Natural killer cell (primary cell): ENCODE measurements at places on chromosomes 1 and 21.

DNA sequence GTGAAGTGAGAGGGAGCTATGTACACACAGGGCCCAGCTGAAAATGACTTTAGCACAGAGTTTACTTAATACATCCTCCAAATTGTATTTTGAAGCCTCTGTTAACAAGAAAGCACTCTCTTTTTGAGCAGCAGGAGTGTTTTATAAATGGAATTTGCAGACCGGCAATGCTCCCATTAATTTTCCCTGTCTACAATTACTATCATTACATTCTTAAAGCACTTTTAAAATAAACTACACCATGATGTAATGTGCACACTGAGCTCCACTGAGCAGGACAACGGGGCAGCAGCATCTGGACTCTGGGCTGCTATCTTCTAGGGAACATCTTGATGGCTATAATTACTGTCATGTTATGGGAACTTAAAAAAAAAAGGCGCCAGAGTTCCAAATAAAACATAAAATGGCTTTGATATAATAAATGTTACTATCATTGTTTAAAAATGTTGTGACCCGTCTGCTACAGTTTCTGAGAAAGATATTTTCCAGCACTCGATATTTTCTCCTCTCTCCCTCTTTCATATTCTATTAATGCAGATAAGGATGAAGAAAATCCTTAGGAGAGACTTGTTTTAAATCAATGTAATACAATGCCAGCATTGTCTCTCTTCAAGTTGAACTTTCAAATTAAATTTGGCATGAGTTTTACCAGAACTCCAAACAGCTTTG lies 150.9 kb downstream of the HLX start:
- no peaks in the 10 kb centered on the region for H3K36me3 ChIP-seq
- no peak overlapping the region for H3K4me3 ChIP-seq
- no peaks in the 10 kb centered on the region for H3K4me1 ChIP-seq

DNA sequence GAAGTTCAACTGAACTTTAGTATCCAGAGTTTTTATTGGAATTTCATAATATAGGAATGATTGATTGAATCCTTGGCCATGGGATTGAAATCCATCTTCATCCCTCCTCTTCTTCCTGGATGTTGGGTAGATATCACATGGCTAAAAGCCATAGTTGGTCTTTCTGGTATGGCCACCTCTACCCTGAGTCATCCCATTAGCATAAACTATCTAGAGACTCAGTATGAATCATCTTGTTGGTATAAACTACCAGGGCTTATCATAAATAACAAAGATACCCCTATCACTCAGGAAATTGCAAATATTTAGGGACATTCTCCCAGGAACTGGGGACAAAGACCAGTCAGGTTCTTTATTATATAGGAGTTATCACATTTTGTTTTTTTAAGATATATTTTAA lies 21.2 kb upstream of the ZP4 start:
- H3K36me3 ChIP-seq, result no peaks in the 10 kb centered on the region
- no peaks in the 10 kb centered on the region for H3K4me1 ChIP-seq
- DNase-seq, result no peak
- no peak overlapping the region for H3K27ac ChIP-seq

GRCh38 chr1:81582467-81582986 lies 218.2 kb upstream of the ADGRL2 start:
- no peaks in the 10 kb centered on the region for H3K4me1 ChIP-seq
- H3K27ac ChIP-seq, result no peak overlapping the region
- H3K4me3 ChIP-seq, result no peak overlapping the region

- H3K4me3 ChIP-seq, result no peak overlapping the region
- no peak for DNase-seq
- peaks cover 8% of the 10 kb centered on the region for H3K36me3 ChIP-seq
- no peaks in the 10 kb centered on the region for H3K27me3 ChIP-seq
- no peaks in the 10 kb centered on the region for H3K4me1 ChIP-seq
- H3K27ac ChIP-seq, result no peak overlapping the region
Measured at GRCh38 chr1:108140177-108140576, 60.0 kb downstream of the SLC25A24 start.

DNA sequence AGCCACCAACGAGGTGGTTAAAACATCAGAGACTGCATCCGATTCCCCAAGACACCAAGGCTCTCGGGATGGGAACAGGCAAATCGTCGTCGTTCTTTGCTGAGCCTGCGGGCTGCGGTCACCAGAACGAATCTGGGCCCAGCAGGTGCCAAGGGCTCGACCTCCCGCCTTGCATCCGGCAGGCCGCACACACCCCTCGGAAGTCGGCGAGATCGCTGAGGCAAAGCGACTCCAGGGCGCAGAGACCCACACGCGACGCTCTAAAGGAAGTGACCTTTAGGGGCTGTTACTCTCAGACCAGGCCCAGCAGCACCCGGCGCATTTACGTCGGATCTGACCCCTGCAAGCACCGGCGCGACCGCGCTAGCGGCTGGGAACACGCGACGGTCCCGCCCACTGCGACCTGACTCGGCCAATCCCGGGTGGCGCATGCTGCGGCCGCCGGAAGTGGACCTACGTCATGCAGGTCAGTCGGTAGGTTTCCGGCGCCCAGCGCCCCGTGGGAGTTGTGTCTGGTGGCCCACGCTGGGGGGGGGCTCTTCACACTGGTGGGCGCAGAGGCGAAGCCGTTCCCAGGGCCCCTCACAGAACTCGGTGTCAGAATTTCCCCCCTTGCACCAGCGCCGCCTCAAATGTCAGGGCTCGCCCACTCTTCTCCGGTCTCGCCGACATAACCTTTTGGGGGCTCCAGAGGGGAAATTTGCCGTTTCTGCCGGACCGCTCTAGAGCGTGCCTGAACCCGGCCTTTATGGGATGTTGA lies 7.5 kb upstream of the PARK7 start:
- H3K27ac ChIP-seq, result peak overlapping the region; percentile 98
- peaks cover 20% of the 10 kb centered on the region for H3K4me1 ChIP-seq
- no peaks in the 10 kb centered on the region for H3K36me3 ChIP-seq

DNA sequence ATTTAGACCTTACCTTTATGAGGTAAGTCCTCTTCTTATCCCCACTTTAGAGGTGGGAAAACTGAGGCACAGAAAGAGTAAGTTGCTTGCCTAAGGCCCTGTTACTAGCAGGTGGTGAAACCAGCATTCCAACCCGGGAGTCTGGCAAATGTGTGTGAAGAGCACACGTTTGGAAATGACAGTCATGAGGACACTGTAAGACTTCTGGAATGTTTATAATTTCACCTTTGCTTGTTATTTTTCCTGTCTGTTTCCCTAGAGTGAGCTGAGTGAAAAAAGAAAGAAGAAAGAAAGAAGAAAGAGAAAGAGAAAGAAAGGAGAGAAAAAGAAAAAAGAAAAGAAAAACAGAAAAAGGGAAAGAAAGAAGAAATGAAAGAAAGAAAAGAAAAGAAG lies 21.2 kb upstream of the LGALS8 start:
- DNase-seq, result no peak
- H3K36me3 ChIP-seq, result no peaks in the 10 kb centered on the region
- H3K4me1 ChIP-seq, result peaks cover 8% of the 10 kb centered on the region
- H3K27ac ChIP-seq, result no peak overlapping the region
- H3K4me3 ChIP-seq, result no peak overlapping the region

DNA sequence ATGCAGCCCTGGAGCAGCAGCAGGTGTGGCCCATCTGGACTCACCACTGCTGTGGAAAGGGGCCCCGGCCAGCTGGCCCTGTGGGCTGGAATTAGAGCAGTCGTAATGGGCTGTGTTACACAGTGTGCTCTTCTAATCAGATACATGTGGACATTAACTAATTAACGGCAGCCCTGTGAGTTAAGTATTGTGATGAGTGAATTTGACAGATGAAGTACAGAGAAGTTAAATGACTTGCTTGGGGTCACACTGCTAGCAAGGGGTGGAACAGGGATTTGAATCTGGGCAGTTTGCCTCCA lies 58.6 kb downstream of the MDM4 start:
- H3K4me1 ChIP-seq, result peaks cover 14% of the 10 kb centered on the region
- no peak overlapping the region for H3K27ac ChIP-seq
- no peak for DNase-seq
- H3K36me3 ChIP-seq, result peaks cover 16% of the 10 kb centered on the region
- no peak overlapping the region for H3K4me3 ChIP-seq

DNA sequence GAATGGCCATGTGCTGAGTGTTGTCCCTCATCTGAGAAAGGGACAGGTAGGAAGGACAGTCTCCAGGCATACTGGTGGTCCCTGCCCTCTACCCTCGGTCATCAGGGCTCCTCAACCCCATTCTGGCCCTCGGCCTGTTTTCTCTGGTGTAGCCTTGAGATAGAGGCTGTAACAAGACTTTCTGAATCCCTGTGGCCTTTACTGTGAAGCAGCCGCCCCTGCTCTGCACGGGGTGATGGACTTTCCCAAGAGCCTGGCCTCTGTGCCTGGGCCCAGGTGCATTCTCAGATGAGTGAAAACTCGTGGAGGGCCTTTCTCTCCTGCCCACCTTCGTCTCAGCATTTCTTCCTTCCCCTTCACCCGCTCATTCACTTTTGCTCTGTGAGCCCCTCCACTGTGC lies 3.0 kb upstream of the CASQ1 start:
- H3K4me1 ChIP-seq, result no peaks in the 10 kb centered on the region
- no peaks in the 10 kb centered on the region for H3K27me3 ChIP-seq
- no peak for DNase-seq
- H3K27ac ChIP-seq, result no peak overlapping the region
- no peak overlapping the region for H3K4me3 ChIP-seq

DNA sequence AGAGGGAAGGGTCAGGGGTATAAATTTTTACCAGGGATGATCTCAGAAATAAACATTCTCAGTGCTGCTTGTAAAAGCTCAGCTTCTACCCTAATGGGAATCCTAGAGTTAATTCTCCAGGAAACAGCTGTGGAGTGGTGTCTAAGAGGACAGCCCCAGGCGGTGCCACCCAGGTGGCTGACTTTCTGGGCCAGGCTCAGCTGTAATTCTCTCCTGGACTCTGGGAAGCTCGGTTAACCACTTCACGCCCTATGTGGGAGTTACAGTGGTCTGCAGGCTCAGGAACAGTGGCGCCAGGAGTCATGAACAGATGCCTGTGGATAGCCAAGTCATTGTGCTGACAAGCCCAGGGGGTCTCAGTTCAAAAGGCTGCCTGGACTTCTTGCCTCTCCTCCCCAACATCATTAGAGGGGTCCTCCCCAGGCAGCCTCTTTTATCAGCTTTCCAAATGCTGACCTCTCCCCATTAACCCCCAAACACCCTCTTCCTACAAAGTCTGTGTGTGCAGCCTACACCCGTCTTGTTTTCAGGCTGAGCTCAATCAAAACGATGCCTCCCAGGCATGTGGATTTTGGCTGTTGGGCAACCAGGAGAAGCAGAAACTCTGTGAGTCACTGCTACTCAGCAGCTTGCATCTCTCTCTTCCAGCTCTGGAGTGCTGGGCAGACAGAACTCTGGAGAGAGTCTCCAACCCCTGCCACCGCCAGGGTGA lies 1.2 kb downstream of the HHIPL2 start:
- no peak overlapping the region for H3K27ac ChIP-seq
- H3K4me1 ChIP-seq, result no peaks in the 10 kb centered on the region
- H3K36me3 ChIP-seq, result no peaks in the 10 kb centered on the region
- no peak overlapping the region for H3K4me3 ChIP-seq
- no peaks in the 10 kb centered on the region for H3K27me3 ChIP-seq

DNA sequence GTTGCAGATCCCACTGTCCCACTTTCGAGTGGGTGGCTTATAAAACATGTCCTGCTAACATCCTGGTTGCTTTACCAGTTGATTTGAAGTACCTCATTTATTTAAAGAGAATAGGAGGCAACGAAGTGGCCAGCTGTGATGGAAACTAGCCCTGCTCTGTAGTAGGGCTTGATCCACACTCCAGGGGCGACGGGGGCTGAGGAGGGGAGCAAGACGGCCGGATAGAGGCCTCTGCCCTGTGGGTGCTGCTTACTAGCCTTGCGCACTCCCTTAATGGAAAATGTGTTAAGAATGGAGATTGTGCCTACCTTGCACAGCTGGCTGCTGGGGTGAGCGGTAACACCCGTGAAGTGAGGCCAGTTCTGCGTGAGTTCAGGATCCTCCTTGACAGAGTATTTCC lies 41.1 kb upstream of the PWP2 start:
- H3K36me3 ChIP-seq, result peaks cover 65% of the 10 kb centered on the region
- H3K27ac ChIP-seq, result peak overlapping the region; percentile 94
- H3K4me3 ChIP-seq, result no peak overlapping the region
- H3K27me3 ChIP-seq, result no peaks in the 10 kb centered on the region
- peaks cover 27% of the 10 kb centered on the region for H3K4me1 ChIP-seq
